CD4-positive, alpha-beta T cell (primary cell): ENCODE measurements at places on chromosomes 1 and 21.

DNA sequence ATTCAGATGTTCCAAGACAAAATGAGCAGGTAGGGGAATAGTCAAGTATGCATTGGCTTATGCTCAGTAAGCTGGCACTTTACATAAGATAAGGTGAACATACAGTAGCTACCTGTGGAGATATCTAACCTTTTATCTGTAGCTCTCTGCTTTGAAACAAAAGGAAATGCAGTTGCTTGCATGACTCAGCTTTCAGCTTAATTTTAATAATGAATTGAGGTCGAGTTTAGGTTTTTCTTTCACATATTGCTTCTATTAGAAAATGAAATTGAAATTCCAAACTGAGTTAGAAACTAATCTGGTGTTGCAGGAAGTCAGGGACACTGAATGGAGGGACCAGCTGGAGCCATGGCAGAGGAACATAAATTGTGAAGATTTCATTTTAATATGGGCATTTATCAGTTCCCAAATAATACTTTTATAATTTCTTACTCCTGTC is 8.3 kb downstream of the FRRS1 start:
- peak; percentile 2 for DNase-seq

DNA sequence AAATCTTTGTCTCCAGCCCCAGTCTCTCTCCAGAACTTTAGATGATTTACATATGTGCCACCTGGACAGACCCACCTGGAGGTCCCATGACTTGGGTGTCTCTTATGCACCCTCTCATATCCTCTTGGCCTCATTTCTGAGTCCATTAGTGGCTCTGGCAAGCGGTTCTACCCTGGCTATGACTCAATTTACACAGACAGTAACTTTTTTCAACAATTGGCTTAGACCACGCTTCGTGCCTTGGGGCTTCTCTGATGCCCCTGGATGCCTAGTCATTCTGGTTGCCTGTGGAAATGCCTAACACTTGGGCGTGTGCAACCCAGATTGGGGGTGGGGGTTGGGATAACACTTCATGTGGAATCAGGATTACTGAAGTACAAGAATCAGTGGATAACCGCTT is 57.1 kb upstream of the GADD45A start:
- no peak for DNase-seq

- no peak for DNase-seq
Measured at GRCh38 chr1:59027177-59027576, 243.3 kb upstream of the JUN start.

DNA sequence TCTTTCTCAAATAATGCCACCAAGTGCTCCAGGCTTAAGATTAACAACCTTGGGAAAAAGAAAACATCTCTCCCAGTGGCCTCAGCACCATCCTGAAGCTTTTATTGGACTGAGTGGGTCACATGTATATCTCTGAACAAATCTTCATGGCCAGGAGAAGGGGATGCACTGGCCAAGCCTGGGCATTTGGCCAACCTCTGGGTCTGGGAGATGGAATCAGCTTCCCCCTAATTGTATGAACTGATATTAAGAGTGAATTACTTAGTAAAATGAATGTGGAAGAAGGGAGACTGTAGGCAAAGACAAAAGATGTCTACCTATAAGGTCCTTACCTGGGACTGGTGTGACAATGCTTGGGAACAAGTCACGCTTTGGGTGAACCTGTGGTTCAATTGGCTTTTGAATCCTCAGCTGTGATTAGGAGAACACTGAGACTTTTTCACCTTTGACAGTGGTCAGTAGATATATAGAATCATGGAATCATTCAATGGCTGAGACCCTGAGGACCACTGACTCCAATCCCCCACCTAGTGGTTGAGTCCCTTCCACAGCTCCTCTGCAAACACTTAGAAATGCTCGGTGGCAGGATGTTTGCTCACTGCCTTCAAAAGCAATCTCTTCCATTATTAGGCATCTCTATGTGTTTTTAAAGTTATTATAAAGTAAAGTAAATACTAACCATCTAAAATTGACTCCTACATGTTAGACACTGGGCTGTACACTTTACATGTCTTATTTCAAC is 102.6 kb upstream of the ATP1A1 start:
- DNase-seq = no peak
